ENCODE measurements at places on chromosomes 6 and 20.

- H3K27ac ChIP-seq = no peak overlapping the region
- no peak overlapping the region for H3K4me3 ChIP-seq
- peaks cover 51% of the 10 kb centered on the region for H3K27me3 ChIP-seq
These were observed 38.3 kb upstream of the PRSS16 start for GRCh38 chr6:27209196-27209595.

DNA sequence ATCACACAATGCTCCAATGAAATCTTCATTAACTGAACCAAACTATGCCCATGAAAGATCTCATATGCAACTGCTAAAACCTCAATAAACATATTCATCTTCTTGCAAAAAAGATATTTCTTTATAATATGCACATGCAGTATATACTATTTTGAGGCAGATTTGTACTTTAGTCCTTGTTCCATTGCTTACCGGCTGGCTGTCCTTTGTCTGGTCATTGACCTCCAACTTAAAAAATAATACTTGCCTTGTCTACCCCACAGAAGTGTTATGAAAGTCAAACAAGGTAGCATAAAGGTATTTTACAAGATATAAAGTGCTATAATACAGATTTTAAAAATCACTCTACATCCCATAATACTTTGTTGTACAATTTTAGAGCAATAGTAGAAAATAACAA is 88.3 kb downstream of the ATG5 start:
- DNase-seq = no peak
- no peak overlapping the region for H3K4me3 ChIP-seq

DNA sequence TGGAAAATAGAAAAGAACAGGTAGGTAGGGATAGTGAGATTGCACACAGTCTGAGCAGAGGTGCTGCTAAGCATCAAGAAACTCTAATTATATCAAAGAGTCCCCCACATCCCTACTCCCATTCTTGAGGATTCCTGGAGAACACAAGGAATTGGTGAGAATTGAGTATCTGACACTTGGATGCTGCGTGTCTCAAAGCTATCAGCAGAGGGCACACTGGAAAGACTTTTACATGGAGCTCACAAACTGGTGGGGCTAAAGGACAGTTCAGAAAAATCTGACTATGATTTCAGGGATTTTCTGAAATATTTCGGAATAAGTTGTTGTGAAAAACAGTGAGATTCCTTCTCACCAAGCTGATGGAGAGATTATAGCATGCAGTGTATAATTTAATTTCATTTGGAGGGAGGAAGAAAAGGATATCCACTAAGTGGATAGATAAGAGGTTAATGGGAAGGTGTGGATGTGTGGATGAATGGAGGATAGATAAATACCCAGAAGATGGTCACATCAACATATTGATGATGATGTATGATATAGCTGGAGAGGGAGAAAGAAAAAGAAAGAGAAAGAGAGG is 215.4 kb upstream of the DEFB112 start:
- no peak overlapping the region for H3K27ac ChIP-seq
- DNase-seq = no peak
- no peak overlapping the region for H3K4me3 ChIP-seq
- H3K36me3 ChIP-seq = no peaks in the 10 kb centered on the region
- H3K4me1 ChIP-seq = no peaks in the 10 kb centered on the region

GRCh38 chr6:88494401-88495140 is 328.4 kb upstream of the CNR1 start:
- H3K36me3 ChIP-seq = no peaks in the 10 kb centered on the region
- H3K27me3 ChIP-seq = no peaks in the 10 kb centered on the region
- no peak for DNase-seq

- DNase-seq = no peak
- H3K36me3 ChIP-seq = no peaks in the 10 kb centered on the region
- H3K4me1 ChIP-seq = no peaks in the 10 kb centered on the region
- no peak overlapping the region for H3K27ac ChIP-seq
- H3K27me3 ChIP-seq = no peaks in the 10 kb centered on the region
These were observed 157.0 kb downstream of the MTHFD1L start for GRCh38 chr6:151022492-151022891.

DNA sequence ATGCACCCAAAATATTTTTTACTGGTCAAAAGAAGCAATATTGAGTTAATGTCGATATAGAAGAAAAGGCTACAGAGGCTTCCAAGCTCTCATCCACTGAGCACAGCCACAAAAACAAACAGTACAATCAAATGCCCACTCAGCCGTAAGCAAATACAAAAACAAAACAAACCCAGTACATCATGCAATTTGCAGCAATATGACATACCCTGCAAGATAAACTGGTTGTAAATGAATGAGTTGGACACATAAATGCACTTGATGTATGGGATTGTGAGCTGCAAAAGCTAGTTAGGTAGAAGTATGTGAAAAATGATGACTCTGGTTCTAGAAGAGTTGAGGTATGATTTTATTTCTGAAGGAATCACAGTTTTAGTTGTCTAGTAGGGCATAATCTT is 83.9 kb downstream of the SESN1 start:
- DNase-seq = no peak
- no peak overlapping the region for H3K4me3 ChIP-seq
- no peaks in the 10 kb centered on the region for H3K36me3 ChIP-seq
- H3K4me1 ChIP-seq = peaks cover 47% of the 10 kb centered on the region
- H3K27me3 ChIP-seq = no peaks in the 10 kb centered on the region

DNA sequence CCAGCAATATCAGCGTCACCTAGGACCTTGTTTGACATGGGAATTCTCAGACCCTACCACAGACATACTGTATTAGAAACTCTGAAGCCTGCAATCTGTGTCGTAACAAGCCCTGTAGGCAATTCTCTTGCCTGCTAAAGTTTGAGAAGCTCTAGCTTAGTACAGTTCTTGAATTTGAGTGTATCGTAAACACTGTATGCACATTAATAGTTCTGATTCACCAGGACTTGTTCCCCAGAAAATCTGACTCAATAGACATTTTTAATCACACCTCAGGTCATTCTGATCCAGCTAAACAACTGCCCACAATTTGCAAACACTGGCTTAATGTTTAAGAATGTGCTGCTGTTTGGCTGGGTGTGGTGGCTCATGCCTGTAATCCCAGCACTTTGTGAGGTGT is 414.3 kb downstream of the TFAP2A start:
- H3K4me1 ChIP-seq = no peaks in the 10 kb centered on the region
- no peak for DNase-seq
- no peak overlapping the region for H3K4me3 ChIP-seq
- no peaks in the 10 kb centered on the region for H3K27me3 ChIP-seq

GRCh38 chr6:130482645-130483390 is 117.0 kb downstream of the TMEM200A start:
- no peaks in the 10 kb centered on the region for H3K27me3 ChIP-seq
- H3K4me3 ChIP-seq = no peak overlapping the region
- H3K27ac ChIP-seq = no peak overlapping the region
- no peak for DNase-seq
- no peaks in the 10 kb centered on the region for H3K4me1 ChIP-seq
- no peaks in the 10 kb centered on the region for H3K36me3 ChIP-seq

- H3K27me3 ChIP-seq = no peaks in the 10 kb centered on the region
- DNase-seq = no peak
- peak overlapping the region; percentile 86 for H3K27ac ChIP-seq
- H3K36me3 ChIP-seq = no peaks in the 10 kb centered on the region
These were observed 16.3 kb downstream of the RPRD1B start for GRCh38 chr20:38049800-38050199.

DNA sequence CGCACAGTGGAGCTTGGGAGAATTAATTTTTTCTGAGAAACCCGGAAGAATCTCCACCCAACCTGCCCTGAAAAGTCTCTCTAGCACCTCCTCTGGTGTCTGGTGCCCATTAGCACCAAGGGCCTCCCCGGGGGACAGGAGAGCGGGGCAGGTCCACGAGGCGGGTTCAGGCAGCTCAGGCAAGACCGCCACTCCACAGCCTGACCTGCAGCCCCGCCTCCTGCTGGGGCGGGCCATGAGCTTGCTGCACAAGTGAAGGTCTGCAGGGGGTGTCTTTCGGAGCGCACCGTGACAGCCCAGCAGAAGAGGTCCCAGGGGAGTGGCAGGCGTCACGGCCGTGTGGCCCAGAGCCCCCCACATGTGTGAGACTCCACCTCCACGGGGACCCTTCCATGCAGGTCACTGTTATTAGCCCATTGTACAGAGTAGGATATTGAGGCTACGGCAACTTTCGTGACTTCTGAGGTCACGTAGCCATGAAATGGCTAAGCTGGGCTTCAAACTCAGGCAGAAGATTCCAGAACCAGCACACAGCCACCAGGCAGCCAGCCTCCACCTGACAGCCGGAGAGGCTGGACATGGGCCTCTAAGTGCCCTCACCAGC is 63.9 kb upstream of the SLCO4A1 start:
- no peaks in the 10 kb centered on the region for H3K36me3 ChIP-seq
- no peaks in the 10 kb centered on the region for H3K27me3 ChIP-seq
- DNase-seq = no peak
- H3K27ac ChIP-seq = no peak overlapping the region
